ENCODE measurements at places on chromosomes 16 and 17.

DNA sequence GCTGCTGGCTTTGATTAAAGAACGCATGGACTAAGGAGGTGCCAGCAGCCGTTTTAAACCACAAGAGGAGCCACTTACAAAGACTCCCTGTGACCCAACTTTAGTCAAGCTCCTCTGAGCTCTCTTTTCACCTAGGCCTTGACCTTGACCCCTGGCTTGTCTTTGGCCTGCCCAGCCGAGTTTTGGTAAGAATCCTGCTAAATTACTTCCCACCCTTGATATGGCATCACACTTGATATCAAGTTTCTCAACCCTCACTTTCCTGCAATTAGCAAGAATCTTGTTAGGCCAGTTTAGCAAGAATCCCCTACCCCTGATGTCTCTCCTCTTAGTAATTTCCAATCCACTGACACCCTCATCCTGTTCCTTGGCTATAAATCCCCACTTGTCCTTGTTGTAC is 232.8 kb upstream of the SALL1 start:
- DNase-seq = no peak

DNA sequence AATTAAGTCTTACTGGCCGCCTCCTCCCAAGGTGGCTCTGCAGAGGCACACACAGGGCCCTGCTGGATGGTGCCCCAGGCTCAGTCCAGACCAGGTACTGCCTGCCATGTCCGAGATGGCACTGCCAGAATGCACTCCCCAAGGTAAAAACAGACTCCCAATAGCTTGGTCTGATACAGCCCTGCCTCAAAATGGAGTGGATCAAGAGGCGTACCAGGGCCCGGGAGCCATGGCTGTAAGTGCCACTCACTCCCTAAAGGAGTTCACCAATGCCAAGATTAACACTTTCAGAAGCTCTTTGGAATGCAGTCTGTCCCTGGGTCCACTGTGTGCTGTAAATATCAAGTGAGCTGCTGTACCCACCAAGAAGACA is 576 bp upstream of the MYO18A start:
- no peak for DNase-seq

- peak; percentile 93 for DNase-seq
Observed at GRCh38 chr16:49876716-49877129, 20.8 kb upstream of the ZNF423 start.

DNA sequence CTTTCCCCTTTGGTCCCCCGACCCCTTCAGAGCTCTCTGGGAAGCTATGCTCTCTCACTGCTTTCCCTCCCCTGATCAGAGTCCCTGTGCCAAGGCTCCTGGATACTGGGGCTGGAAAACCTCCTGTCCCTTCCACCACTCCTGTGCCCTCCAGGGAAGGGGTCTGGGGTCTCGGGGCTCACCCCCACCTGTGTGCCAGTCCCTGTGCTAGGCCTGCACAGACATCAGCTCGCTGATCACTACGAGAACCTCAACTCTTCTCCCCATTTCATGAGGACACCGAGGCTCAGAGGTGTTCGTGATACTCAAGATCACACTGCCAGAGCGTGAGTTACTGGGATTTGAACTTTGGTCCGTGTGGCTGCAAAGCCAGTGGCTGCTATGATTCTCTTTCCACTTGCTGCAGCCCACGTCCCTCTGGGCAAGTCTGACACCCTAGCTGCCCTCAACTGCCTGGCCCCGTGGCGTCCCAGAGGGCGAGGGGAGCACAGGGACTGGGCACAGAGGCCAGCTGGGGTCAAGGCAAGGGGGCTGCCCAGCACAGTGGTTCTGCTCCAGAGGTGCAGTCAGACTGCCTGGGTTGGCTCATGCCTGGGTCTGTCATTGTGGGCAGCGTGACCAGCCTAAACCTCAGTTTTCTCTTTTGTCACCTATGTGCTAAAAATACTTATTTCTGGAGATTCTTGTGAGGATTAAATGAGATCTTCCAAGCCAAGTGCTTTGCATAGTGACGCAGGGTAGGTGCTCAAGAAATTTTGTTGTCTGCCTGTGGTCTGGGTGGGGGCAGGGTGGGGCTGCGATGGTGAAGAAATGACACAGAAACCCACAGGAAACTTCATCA is 43.8 kb upstream of the TOB1 start:
- no peak for DNase-seq

GRCh38 chr16:87417528-87417910 is 25.4 kb downstream of the MAP1LC3B start:
- no peak for DNase-seq
